ENCODE measurements at places on chromosomes 7 and 10.

- no peak for DNase-seq
These were observed 889.9 kb upstream of the C7orf33 start for GRCh38 chr7:147700702-147701101.

DNA sequence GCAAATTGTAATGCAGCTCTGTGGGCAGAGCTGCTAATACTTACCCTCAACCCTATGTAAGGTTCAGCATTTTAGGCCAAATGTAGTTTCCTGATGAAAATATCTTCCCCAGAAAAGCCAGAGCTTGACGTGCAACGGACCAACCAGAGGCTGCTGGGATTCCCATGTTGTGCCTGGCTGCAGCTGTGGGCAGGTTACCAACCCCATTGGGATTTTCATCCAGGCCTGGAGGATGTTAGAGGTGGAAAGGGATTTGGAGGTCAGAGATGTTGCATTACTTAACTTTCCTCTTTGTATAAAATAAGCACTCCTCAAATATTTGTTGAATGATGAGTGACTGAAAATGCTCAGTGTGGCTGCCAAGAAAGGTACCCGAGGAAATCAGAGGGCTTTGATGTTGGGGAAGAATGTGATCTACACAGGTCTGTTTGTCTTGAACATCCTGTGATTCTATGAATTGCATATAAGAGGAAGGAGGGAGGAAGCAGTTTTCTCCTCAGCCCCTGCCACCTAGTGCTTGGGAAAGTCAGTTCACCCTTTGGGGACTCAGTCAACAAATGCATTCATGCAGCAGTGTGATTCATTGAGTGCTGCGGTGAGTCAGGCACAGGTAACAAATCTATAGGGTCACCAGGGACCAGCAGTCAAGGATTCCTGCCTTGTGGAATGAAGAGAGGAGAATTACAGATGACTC, 487.2 kb downstream of the RPS24 start:
- DNase-seq, result no peak

- no peak for DNase-seq
These were observed 43.6 kb upstream of the SMNDC1 start for GRCh38 chr10:110348336-110348735.

GRCh38 chr10:131688304-131688703, 212.5 kb upstream of the PPP2R2D start:
- no peak for DNase-seq

DNA sequence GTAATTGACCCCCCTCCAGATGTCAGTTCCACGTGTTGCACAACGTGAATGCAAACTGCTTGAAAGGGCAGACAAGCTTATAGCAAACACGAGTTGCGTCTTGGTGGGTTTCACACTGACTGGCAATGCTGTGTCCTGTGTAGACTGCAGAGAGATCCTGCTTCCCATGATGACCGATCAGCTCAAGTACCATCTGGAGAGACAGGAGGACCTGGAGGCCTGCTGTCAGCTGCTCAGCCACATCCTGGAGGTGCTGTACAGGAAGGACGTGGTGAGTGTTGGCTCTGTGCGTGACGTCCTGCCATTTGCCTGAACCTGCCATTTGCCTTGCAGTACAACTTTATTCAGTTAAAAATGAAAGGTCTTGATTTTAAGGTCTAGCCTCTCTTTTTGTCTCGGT, 71.1 kb downstream of the INSYN2A start:
- DNase-seq, result no peak

DNA sequence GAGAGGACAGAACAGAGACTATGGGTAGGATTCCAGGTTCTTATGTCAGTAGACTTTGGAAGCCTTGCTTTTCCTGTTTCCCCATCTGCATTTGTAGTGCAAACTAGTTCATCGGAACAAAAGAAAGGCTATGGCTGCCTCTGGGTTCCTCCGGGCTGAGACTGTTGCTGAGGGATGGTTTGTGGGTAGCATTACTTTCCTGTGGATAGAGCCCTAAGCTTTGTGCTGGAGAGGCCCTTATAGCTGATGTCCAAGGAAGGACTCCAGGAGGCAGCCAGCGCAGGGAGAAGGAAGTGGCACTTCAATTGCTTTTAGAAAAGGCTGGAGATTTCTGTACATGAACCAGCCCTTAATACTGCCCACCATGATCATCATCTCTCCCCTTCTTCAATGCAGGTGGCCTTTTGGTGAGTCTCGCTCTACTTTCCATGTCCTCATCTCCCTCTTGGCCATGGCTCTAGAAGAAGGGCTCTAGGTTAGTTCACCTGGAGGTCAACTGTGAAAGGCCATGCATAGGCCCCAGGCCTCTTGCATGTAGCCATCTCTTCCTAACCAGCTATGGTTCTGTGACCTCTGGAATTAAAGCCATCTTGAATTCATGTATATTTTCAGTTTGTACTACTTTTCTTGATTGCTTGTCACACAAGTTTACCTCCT, 15.4 kb downstream of the MXI1 start:
- no peak for DNase-seq

DNA sequence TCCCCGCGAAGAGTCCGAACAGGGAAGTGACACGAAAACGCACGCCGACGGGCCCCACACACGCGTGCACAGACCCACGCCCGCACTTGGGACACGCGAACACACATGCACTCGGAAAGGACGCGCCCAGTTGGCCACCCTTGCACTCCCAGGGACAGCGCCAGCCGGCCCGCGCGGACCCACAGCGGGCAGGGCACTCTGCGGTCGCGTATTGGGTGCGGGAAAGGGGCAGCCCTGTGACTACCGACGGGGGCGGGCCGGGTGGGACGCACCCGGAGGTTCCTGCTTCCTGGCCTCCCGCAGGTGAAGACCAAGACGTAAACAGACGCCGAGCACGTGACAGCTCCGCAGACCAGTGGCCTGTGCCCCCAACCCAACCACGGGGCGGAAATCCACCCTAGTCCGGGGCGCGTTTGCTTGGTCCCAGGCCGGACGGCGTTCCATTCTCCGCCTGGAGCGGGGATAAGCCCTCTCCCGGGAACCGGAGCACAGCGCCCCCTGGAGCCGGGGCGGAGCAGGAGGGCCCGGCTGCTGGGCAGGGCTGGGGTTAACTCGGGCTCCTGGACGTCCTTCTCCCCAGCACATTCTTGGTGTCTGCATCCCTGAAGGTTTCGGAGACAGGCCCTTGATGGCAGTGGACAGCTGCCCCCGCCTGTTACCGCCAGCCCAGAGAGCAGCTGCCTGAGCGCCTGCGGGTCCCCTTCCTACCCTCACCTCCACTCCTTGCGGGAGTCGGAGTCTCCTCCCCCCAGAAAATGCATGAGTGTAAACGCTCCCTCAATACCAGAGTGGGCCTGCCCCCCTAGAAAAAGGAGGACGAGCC, 2.0 kb upstream of the LZTS2 start:
- DNase-seq, result peak; percentile 75

- no peak for DNase-seq
These were observed 78.0 kb downstream of the ADARB2 start for GRCh38 chr10:1659221-1659791.

GRCh38 chr10:20041931-20042330, 225.7 kb downstream of the PLXDC2 start:
- no peak for DNase-seq

DNA sequence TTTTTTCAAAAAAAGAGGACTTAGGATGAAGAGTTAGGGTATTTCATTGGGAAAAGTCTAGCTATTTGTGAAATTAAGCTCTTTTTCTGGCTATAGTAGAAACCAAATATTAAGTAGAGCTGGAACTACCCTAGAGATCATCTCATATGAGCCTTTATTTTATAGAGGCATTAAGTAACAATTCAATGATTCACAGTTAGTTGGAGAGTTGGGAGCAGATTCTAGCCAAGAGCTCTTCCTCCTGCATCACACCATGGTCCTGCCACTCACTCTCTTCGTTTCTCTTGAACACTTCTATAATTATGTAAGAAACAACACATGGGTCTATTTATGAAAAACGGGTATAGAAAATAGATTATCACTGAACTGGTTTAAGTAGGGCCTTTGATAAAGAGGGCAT, 76.1 kb upstream of the ANK3 start:
- DNase-seq, result no peak

GRCh38 chr7:2525658-2526630, 6.4 kb downstream of the LFNG start:
- no peak for DNase-seq

DNA sequence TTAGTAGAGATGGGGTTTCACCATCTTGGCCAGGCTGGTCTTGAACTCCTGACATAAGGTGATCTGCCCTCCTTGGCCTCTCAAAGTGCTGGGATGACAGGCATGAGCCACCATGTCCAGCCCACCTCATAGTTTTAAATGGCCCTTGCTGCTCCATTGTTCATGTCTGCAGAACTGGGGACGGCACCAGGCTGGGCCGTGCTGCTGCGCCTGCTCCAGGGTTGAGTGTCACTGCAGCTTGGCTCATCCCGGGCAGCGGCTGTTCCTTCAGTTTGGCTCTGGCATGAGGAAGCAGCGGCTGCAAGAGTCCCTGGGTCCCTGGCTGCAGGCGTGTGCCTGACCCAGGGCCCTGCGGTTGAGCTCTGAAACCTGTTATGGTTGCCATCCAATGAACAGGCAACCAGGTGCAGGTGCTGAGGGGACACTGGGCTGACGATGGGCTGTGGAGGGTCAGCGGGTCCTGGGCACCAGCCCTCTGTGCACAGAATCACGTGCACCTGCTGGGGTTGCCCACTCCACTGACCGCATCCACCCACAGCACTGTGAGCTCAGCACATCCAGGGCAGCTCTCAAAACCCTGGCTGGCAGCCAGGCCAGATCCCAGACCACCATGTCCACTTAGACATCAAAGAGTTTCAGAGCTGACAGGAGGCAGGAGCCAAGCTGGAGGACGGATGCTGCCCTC, 70.2 kb upstream of the PPP2R2D start:
- no peak for DNase-seq

DNA sequence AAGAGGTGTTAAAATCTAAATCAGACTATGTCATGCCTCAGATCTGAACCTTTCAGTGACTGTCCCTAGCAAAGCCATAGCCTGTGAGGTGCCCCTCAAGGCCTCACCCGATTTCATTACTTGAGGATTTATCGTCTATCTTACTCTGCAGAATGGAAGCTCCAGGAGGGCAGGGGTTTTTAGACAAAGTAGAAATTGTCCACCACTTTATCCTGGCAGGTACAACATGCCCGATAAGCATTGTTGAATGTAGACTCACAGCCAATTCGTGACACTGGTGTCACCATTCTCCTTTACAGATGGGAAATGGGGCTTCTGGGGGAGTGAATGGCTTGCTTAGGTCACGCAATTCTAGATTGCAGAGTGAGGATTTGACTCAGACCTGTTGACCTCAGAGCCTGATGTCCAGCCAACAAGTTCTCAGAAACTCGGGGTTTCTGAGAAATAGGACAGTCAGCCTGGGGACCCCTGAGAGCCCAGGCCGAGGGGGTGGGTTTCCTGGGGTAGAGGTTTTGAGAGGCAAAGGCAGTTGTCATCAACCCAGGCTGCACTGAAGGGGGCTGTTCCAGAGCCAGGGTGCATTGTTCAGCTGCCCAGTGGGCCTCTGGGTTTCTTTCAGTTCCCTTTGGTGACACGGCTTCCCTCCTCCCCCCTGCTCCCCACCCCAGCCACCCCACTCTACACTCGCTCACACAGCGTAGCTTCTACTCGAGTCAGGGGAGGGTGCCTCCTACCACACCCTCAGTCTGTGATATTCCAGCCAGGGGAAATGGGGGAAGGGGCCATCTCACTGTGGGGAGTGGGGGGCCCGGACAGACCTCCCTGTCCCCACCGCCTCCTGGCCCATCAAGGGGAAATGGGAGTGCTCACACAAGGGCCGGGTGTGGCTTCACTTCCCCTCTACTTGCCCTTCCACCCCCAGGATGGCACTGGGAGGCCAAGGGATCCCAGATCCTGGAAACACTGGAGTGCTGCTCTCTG, 3.1 kb upstream of the IRF5 start:
- DNase-seq, result no peak

GRCh38 chr10:44370731-44371248, 14.1 kb downstream of the CXCL12 start:
- DNase-seq, result no peak

GRCh38 chr10:20289070-20289828, 473.0 kb downstream of the PLXDC2 start:
- DNase-seq, result no peak

- no peak for DNase-seq
These were observed 188.6 kb downstream of the ETV1 start for GRCh38 chr7:13800694-13801448.

DNA sequence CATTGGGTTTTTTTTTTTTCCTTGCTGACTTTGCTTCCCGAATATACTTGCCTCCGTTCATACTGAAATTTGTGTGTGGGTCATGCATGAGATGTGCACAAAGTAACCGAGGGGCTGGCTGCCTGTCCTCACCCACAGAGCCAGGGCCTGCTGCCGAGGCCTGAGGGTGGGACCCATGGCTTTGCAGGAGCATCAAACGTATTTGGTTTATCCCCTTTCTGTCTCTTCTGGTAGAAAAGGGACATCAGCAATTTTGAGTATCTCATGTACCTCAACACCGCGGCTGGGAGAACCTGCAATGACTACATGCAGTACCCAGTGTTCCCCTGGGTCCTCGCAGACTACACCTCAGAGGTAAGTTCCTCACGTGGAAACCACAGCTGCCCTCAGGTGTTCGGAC, 3.5 kb upstream of the LRRC18 start:
- no peak for DNase-seq

DNA sequence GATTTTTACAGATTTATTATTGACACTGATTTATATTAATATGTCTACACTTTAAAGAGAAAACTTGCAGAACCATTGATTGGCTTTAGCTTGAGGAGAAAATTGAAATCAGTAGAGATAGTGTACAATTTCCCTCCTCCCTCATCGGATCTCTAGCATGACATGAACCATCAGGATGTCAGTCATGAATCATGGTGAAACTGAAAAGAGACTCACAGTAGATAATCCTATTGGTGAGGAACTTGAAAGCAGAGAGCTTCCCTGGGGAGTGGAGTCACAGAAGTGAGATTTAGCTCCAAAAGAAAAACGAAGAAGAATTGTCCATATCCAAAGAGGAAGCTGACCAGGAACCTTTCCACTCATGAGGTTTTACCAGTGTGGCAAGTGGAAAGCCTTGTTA, 346.8 kb downstream of the ABCA13 start:
- no peak for DNase-seq

GRCh38 chr10:74058658-74059057, 60.7 kb downstream of the VCL start:
- DNase-seq, result no peak

DNA sequence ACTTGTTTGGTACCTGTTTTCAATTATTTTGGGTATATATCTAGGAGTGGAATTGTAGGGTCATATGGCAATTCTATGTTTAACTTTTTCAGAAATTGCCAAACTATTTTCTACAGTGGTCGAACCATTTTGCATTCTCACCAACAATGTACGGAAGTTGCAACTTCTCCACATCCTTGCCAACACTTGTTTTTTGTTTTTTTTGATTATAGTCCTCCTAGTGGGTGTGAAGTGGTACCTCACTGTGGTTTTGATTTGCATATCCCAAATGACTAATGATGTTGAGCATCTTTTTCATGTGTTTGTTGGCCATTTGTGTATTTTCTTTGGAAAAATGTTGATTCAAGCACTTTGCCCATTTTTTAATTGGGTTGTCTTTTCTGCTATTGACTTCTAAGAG, 122.1 kb downstream of the RPS24 start:
- no peak for DNase-seq

- DNase-seq, result no peak
These were observed 158.8 kb downstream of the NXPH1 start for GRCh38 chr7:8592167-8592566.

- DNase-seq, result no peak
These were observed 123.2 kb downstream of the AVL9 start for GRCh38 chr7:32618470-32618869.

GRCh38 chr10:32197423-32197822, 141.2 kb upstream of the KIF5B start:
- no peak for DNase-seq

All from activated naive CD4-positive, alpha-beta T cell treated with anti-CD3 and anti-CD28 coated beads, Interleukin-2, amount 50 U/mL, for 16 hours (primary cell).